T-helper 2 cell (primary cell): ENCODE measurements at places on chromosomes 5 and 9.

- no peak for DNase-seq
Measured at GRCh38 chr5:171451421-171451820, 32.0 kb downstream of the FGF18 start.

- no peak for DNase-seq
Measured at GRCh38 chr9:103819936-103820335, 274.2 kb upstream of the SMC2 start.

DNA sequence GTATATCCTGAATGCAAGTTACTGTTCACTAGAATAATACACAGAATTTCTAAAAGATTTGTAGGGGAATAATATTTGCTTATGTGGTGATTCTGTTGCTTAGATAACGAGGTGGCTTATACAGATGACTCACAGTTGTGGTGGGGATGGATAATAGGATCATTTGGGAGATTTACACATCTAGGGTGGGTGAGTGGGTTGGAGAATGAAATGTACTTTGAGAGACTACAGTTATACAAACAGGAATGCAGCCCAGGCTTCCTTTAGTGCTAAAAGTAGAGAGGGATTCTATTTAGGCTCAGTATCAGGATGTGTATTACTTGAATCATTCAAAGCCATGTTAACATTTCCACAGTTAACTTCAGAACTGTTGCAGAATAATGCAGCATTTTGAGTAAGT lies 1.8 kb downstream of the CTXN3 start:
- no peak for DNase-seq

- no peak for DNase-seq
Measured at GRCh38 chr9:72354704-72355103, 10.3 kb downstream of the ZFAND5 start.

GRCh38 chr9:3856592-3856991 lies 330.8 kb upstream of the RFX3 start:
- DNase-seq: no peak

DNA sequence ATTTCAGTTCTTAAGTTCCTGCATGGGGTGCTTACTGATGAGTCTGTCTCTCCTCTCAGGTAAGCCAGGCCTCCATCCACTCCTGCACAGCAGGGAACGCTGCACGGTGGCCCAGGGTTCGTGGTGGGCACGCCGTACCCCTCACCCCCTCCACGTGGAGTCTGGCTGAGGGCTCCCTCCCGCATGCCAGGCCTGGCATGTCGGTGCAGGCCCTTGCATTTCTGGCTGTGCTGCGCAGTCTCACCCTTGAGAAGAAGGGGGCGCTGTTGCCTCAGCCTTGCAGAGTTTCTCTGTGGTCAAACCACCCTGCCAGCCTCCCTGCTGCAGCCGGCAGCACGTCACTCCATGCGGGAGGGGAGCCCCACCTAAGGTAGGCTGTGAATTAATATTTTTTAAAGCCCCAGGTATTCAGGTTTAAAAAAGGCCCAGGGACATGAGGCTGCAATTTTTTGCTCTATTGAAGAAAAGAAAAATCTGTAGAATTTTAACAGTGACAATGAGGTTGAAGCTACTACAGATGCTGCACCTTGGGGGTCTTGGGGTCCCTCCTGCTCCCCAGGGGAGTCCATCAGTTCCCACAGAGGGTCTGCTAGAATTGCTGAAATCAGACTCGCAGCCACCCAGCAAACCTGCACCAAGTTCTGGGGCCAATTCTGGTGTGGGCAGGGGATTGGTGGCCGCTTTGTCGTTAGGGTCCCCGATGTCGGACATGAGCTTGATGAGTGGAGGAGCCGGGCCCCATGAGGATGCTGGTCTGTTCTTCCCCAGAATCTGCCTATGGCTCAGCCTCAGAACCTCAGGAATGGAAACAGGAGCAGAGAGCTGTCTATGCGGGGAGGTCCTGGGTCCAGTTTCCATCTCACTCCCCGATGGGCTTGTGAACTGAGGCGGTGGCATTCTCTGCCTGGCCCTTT lies 52.6 kb downstream of the TENT4A start:
- peak; percentile 45 for DNase-seq

- DNase-seq: no peak
Measured at GRCh38 chr9:29068461-29068860, 1495.2 kb upstream of the C9orf72 start.

- no peak for DNase-seq
Measured at GRCh38 chr9:35112257-35113020, 3.2 kb downstream of the ATOSB start.

- no peak for DNase-seq
Measured at GRCh38 chr5:126640866-126641265, 40.1 kb downstream of the PHAX start.

DNA sequence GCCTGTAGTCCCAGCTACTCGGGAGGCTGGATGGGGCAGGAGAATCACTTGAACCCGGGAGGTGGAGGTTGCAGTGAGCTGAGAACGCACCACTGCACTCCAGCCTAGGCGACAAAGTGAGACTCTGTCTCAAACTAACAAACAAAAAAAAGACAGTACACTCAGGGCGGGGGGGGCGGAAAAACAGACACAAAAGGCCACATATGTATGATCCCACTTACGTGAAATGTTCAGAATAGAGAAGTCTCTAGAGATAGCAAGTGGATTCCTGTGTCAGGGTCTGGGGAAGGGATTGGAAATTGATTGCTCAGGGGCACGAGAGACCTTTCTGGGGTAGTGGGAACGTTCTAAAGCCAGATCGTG lies 9.0 kb upstream of the LCN1 start:
- DNase-seq: no peak
